Renal cortex interstitium (tissue), 15 donors: ENCODE measurements at places on chromosomes 3 and 15. TPM values are rescaled to one million over a fixed set of nuclear protein-coding genes. Genes with fewer than 3 reads are reported as not detected.

DNA sequence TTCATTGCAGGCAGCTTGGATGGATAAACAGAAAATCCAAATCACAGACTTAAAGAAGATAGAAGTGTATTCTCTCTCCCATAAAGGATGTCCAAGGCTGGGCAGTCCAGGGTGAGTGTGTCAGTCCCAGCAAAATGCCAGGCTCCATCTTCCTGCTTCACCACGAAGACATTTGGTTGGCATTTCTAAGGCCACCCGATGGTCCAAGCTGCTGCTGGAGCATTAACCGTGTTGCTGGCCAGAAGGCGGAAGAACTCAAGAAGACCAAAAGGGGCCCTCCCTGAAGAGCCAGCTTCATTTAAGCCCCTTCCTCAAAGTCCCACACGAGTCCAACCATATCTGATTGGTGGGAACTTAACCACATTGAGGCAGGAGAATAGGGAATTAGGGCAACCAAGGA is 3.0 kb upstream of the CYP11A1 start:
- DNase-seq, result no peak

DNA sequence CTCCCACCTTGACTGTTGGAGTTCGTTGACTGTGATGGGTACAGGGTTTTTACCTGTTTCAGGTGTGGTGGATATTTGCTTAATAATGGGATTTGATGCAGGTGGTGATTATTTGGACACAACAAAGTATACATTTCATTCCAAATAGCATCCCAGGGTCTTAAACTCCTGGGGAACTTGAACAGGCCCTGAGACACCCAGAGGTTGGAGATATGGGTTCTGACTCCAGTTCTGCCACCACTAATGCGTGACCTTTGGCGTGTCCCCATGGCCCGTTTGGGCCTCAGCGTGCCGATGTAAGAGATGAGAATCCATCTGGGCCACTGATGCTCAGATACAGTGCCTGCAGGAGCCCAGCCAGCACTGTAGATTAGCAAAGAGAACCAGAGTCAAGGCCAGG is 264.5 kb downstream of the EPHB1 start:
- no peak for DNase-seq

- DNase-seq, result no peak
Observed at GRCh38 chr15:48334260-48334659, 3.0 kb downstream of the DUT start.

- peak; percentile 39 for DNase-seq
Observed at GRCh38 chr15:95409626-95410310, 920.7 kb upstream of the NR2F2 start.

GRCh38 chr3:23217872-23218554 is 14.9 kb downstream of the UBE2E2 start:
- DNase-seq, result no peak

DNA sequence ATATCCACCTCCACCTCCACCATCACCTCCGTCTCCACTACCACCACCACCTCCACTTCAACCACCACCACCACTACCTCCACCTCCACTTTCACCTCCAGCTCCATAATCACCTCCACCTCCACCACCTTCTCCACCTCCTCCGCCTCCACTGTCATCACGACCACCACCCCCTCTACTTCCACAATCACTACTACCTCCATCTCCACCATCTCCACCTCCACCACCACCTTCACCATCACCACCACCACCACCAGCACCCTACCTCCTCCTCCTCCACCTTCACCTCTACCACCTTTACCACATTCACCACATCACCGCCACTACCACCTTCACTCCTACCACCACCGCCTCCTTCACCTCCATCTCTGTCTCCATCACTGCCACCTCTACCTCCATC is 435.7 kb downstream of the MCTP2 start:
- no peak for DNase-seq

DNA sequence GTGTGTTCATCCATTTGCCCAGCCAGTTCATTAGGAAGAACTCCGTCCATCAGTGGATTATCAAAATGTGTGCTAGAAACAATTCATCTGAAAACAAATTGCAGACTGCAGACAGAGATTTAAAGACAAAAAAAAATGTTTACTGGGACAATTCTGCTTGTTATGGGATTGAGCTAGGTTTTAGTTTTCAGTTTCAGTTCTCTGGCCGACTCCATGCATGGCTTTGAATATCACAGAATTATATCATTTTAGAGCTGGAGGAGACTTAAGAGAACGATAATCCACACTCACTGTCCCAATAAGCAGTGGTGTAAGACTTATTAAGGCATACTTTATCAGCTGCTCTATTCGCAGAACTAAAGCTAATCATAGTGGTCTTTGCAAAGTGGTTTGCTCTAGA is 51.1 kb downstream of the TFG start:
- no peak for DNase-seq

DNA sequence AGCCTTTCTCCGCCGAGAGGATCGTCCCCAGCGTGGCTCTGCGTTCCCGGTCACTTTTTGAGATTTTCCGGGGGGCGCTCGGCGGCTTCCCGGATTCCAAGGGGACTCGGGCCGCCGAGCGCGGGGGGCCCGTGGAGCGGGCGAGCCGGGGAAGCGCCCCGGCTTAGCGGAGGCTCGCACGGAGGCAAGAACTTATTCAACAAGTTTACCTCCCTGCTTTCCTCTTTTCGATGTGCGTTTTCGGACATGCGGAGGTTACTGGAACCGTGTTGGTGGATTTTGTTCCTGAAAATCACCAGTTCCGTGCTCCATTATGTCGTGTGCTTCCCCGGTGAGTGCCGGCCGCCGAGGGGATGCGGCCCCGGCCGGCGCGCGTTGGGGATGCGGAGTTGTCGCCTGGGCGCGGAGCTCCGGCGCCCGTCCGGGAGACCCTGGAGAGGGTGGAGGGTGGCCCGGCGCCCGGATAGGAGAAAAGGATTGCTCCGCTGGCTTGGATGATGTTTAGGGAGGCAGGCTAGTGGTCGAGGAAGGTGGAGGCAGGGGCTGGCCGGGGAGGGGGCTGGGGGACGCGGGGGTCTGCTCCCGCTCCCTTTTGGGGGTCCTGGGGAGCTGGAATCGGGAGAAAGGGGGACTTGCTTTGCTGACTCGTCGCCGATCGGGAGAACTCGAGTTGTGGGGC is 810 bp downstream of the PTPRG start:
- no peak for DNase-seq

DNA sequence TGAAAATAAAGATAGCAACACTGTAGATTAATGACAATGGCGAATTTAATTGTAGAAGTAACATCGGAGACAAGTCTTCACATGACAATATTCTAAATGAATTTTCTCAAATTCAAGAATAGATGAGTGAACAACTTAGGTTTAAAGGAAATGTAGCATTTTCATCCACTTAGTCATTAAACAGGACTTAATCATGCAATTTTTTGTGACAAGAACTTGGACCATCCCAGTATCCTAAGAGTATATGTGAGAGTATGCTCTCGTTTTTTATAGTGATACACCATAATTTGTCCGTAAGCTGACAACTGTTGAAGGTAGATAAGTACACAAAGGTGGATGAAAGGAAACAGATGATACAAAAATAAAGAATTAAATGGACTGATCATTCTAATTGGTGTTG is 81.5 kb downstream of the DLG1 start:
- DNase-seq, result no peak

The MCF2L2 gene
- polyA plus RNA-seq, result 0.62 TPM

The CLDND1 gene
- 140 TPM for polyA plus RNA-seq

The GLDN gene
- polyA plus RNA-seq, result 0.29 TPM

The LIPC gene
- 15.4 TPM for polyA plus RNA-seq

The CNTN4 gene
- 33.2 TPM for polyA plus RNA-seq

The DPP8 gene
- polyA plus RNA-seq, result 25.3 TPM

The BMF gene
- polyA plus RNA-seq, result 45.1 TPM
